ENCODE measurements at places on chromosomes 1 and 21.

DNA sequence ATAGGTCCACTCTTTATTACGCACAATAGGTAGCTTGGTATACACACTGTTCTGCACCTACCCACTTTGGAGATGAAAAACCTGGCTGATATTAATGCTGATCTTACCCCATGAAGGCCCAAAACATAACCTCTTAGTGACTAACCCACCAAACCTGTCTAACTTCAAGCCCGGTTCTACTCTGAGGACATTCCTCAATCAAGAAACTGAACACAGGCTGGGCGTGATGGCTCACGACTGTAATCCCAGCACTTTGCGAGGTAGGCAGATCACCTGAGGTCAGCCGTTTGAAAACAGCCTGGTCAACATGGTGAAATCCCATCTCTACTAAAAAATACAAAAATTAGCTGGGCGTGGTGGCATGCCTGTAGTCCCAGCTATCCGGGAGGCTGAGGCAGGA, 50.5 kb downstream of the EYA3 start:
- DNase-seq, result no peak

DNA sequence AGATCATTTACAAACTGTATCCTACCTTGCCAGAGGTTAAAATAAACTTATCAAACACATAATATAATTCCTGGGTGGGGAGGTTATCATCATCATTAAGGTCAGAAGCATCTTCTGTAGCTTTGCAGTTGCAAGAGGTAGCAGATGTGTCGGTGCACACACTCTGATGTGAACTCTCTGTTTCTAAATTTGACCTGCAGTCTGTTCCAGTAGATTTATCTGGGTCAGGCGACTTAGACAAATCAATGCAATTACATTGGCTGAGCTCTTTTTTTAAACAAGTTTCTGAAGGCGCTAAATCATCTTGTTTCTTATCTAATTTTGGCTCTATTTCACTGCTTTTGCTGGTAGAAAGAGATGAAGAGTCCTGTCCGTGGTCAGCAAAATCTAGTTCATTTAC, 70.4 kb downstream of the PRPF38A start:
- no peak for DNase-seq

GRCh38 chr1:243179720-243180119, 75.4 kb downstream of the CEP170 start:
- DNase-seq, result no peak

GRCh38 chr21:44818640-44819011, 764 bp upstream of the SUMO3 start:
- no peak for DNase-seq

DNA sequence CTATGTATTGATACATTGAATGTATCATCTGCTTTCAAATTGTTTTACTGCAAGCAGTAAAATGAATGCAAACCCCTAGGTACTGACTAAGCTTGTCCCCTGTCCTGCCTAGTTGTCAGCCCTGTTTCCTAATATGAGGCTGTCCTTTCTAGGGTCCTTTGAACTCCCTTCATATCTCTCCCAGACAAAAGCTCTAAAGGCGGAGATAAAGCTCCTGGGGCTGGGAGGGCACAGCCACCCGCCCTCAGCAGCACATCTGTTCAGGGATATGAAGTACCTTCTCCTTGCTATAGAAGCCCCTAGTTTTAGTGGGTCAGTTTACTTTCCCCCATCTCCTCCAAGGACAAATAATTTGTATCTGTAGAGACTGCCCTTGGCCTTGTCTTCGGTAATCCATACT, 93.1 kb upstream of the ETS2 start:
- DNase-seq, result no peak

DNA sequence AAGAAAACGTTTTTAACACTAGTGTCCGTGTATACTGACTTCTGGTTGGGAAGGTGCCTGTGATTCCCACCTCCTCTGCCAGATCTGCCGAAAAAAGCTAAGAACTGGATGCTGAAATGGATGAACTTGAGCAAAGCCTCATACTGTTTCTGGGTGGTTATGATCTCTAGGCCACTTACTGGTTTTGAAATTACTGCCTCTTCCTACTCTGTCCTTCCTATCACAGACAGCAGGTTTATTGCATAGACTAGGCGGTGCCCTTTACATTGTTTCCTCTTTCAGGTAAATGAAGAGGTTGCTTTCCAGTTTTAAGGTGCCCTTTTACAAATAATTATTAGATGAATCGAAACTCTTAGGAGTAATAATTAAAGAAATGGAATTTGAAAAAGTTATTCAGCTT, 27.5 kb downstream of the PEX14 start:
- no peak for DNase-seq

GRCh38 chr1:66495495-66495894, 38.5 kb upstream of the SGIP1 start:
- no peak for DNase-seq

DNA sequence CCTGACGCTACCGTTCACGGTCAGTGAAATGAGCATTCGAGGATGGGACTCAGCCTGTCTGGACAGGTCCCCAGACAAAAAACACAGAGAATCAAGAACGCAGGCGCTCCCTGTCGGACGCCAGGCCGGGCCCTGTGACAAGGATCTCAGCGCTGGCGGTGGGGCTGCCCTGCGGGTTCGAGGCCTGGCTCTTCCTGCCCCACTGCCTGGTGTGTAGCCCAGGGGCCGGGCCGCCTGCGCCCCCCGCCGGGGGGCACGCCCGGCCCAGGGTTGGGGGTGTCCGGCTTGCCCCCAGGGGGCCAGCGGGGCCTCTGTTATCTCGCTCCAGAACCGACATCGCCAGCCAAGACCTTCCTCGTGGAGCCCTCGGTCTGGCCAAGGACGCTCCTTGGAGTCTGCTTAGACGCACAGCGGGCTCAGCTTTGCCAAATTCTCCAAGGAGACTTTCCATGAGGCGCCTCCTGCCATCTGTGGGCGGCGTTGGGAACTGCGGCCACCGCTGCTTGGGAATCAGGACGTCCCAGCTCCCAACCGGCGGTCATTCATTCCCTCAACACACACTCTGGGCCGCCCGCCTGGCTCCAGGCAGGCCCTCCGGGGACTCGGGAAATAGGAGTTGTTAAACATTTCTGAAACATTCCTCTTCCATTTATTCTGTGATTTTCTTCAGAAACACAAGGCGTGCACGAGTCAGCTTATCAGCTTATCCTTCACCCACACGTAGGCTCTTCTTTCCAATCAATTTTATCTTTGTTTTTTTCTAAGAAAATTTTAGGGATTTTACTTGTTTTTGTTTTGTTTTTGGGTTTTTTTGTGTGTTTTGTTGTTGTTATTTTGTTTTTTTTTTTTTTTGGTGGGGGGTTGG, 11.3 kb upstream of the RIPK4 start:
- peak; percentile 44 for DNase-seq
